PC-9 (cell line): ENCODE measurements at places on chromosomes 4 and X.

DNA sequence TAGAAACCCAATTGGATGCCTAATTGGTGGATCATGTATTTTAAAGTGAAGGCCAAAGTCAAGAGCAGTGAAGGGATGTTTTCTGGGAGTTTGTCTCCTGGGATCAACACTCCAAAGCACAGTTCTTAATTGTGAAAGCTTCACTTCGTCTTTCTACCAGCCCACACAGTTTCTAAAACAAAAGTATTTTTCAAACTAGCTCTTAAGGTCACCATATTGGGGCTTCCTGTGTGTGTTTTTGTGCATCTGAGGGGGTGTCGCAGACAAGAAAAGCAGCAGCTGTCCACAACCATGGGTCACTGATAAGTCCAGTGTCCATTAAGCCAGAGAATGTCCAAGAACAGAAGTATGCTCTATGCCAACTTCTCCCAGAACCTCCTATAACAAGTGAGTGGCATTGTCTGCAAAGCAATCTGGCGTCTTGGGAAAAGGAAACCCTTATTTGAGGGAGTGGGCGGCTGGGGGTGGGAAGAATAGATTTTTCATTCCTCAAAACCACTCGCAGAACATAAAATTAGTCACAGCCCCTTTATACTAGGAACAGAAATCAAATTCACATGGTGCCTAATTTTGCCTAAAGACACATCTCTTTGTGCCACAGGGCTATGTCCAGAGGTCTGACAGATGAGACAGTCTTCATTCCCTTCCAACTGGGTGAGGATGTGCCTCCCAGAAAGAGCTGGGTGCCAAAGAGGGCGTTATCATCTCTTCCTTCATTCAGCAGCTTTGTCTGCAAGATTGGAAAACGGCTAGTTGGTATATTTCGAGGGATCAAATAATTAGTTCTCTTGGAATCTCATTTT, 610.4 kb downstream of the BCOR start:
- DNase-seq = no peak

- DNase-seq = no peak
These were observed 476.3 kb downstream of the EPHA5 start for GRCh38 chr4:65193985-65194384.

DNA sequence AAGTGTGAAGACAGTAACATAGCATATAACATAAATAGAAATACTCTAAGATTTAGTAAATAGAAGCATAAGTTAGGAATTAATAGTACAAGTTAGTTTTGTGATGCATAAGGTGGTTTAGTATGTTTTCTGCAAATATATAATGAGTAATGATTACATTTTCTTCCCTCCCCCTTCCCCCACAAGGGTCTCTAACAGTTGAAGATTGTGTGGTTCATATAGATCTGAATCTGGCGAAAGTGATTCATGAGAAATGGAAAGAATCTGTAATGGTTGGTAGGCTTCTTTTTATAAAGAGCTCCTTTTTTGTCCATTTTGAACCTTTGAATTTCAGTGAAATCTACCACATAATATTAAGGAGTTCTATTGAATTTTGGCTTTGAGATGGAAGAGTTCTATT, 66.3 kb downstream of the N4BP2 start:
- DNase-seq = no peak

GRCh38 chrX:132778917-132779316, 179.5 kb downstream of the HS6ST2 start:
- no peak for DNase-seq

GRCh38 chr4:2767046-2767704, 11.0 kb upstream of the TNIP2 start:
- no peak for DNase-seq

GRCh38 chr4:159229164-159229563, 126.3 kb downstream of the RAPGEF2 start:
- DNase-seq = no peak

GRCh38 chr4:56195025-56195424, 192.3 kb downstream of the AASDH start:
- DNase-seq = no peak

DNA sequence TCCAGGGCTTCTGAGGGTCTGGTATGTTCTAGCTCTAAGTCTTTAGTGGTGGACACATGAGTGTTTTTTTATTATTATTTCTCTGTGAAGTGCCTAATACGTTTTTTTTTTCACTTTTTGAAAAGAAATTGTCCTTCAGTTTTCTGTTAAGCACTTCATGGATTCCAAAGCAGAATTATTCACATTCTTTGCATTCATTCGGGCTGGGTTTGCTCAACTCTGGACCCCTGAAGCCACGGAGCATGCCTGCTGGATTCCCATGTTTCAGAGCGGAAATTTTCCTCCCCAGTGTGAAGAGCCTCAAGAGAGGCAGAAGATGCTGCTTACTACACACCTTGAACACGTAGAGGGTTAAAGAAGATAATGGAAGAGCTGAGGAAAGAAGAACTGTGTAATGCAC, 107.5 kb downstream of the EGF start:
- no peak for DNase-seq
